Activated T-helper 1 cell treated with anti-CD3 and anti-CD28 coated beads, Interleukin-2, amount 50 U/mL, for 16 hours (primary cell): ENCODE measurements at places on chromosomes 3 and 15.

- DNase-seq: no peak
These were observed 160.0 kb downstream of the SQOR start for GRCh38 chr15:45794712-45795439.

- DNase-seq: no peak
These were observed 27.1 kb upstream of the SLC22A13 start for GRCh38 chr3:38238416-38239008.

- DNase-seq: no peak
These were observed 20.4 kb downstream of the NSUN3 start for GRCh38 chr3:94083261-94083660.

GRCh38 chr3:53858096-53858741 is 11.9 kb downstream of the IL17RB start:
- DNase-seq: no peak

DNA sequence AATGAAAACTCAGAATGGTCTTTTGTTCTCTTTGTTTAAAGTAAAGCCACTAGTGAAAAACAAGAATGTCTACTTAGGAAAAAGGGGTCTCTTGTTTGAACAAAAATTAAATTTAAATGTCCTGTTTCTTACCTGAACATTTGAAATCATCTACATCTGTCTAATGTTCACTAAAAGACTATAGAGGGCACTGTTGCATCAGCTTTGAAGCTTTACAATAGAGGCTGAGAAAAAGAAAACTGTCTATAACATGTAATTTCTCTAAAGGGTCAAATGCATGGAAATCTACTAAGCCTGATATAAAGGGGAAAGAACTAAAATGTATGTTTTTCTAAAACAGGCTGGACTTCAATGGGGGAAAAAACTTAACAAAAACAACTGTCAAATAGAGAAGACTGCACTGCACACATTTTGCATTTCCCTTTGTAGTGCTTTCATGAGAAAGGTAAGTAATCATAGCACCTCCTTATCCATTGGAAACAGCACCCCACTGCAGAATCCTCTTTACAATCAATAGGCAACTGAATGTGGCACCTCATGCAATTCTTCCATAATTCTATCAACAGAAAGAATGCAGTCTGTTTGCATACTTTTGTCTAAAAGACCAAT is 26.3 kb downstream of the DPH6 start:
- no peak for DNase-seq

DNA sequence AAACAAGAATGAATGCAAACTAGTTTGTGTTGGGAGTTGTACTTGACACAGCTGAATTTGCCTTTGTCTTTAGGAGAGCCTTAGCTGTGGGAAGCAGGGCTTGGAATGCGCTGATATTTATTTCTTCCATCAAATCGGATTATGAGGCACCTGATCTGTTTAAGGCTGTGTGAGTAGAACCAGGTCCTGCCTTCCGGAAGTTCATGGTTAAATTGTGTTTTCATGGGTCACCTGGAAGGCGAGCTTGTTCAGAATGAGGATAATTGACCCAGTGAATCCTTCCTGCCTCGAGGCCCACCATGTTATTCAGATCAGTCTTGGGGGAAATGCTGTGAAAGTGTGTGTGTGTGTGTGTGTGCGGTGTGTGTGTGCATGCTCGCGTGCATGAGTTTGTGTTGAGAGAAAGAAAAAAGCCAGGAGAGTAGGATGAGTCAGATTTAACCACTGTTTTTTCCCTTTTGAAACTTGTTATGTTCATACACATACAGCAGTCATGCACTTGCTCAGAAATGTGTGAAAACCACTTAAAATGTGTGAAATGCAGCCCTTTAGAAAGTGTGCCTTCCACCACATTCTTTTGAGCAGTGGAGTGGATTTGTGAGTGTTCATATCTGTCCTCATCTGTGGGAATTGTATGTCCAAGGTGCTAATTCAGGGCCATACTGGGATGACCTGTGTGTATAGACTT is 36.7 kb downstream of the SMAD3 start:
- DNase-seq: peak; percentile 25

- DNase-seq: no peak
These were observed 130.6 kb upstream of the ZBED2 start for GRCh38 chr3:111725706-111726105.

- DNase-seq: no peak
These were observed 300.7 kb downstream of the TUSC7 start for GRCh38 chr3:117010318-117010717.

GRCh38 chr3:123798550-123798949 is 85.6 kb downstream of the MYLK start:
- DNase-seq: no peak

DNA sequence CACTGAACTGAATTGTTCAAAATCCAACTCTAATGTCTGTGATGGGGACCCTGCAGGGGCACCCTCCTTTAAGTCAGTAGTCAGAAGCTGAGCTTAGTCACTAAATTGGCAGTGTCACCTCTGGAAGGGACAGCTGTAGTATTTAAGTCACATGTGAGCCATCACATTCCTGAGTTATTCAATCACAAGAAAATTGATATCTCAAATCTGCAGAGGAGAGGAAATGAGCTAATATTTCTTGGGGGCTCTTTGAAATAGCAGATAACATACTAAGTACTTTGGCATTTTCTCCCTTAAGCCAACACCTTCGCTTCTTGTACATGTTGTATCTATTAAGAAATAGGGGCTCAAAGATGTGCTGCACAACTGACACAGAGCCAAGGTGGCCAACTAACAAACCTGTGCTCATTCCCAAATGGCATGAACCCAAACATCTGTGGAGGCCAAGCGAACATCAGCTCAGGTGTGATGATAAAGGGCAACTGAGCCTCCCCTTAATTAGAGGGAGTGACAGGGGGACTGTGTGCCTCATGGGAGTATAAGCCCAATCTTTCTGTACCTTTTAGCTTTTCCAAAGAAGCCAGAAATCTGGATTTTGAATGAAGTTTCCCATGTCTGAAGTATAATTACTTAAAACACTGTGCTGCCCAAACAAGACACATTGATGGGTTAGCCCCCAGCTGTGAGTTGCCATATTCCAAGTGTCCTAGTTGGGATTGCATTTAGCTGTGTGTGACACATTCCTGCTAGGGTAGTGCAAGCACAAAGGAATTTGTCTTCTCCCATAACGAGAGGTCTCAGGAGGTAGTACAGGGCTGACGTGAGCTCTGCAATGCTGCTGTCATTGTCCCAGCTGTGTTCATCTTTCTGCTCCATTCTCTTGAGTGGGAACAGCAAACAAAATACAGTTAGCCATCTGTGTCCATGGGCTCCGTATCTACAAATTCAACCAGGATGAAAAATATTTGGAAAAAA is 63.3 kb downstream of the ABHD5 start:
- DNase-seq: no peak

DNA sequence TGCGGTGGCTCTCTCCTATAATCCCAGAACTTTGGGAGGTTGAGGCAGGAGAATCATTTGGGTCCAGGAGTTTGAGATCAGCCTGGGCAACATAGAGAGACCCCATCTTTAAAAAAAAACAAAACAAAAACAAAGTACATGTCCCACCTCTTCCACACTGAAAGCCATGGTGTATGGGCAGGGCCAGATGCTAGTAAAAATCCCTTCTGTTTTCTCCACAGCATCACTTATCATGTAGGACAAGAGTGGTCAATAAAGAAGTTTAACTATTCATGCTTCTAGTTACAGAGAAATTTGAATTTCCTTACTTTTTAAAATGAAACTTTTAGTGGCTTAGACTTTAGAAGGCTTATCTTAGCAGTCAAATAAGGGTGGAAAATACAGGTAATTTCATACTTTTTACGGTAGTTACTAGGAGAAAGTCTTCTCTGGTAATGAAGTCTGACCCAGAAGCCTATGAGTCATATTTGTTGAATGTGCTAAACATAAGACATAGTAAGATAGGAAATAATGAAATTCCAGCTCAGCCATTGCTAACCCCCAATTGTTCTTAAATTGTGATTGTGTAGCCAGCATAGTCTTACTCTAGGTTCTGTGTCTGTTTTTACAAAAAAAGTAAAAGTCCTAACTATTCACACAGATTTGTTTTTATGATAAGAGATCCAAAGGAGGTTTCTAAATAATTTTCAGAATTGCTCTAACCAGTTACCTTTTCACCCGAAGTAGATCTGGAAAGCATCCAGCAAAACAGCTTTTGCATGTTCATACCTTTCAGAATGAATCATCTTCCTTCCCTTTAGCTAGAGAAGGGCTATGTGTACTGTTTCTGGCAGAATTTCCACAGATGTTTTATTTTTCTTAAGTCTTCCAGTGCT is 16.4 kb upstream of the ZNF609 start:
- DNase-seq: no peak

DNA sequence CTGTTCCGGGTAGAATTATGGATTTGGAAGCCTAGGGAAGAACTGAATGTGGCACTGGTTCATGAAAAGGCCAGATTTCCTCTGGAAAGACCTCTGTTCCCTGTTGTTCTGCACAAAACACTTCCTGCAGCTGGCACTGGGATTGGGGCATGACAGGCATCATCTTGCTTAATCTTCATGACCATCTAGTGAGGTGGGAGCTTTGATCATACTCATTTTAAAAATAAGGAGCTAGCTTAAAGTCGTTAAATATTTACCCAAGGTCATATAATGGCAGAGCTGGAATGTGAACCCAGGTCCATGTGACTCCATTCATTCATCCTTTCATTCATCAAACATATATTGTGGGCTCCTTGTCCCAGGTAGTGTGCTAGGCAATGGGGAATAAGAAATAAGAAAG is 40.4 kb downstream of the EBLN2 start:
- DNase-seq: no peak

DNA sequence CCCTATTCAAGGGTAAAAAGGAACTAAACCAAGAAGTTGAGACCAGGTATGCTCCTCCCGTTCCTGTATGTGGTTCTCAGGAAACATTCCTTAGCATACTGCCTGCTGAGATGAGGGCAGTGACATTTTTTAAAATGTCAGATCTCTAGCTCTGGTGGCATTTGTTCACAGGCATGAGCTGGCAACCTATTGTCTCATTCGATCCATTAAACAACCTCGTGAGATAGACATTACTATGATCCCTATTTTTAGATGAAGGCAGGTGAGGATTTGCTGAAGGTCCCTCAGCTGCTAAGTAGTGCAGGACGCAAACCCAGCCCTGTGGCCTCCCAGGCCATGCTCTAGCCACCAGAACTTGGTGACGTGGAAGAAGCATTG is 74.9 kb downstream of the SIDT1 start:
- DNase-seq: no peak

GRCh38 chr3:59970376-59970775 is 920.6 kb upstream of the CFAP20DC start:
- no peak for DNase-seq

- no peak for DNase-seq
These were observed 34.9 kb downstream of the NXPE3 start for GRCh38 chr3:101813817-101814440.

DNA sequence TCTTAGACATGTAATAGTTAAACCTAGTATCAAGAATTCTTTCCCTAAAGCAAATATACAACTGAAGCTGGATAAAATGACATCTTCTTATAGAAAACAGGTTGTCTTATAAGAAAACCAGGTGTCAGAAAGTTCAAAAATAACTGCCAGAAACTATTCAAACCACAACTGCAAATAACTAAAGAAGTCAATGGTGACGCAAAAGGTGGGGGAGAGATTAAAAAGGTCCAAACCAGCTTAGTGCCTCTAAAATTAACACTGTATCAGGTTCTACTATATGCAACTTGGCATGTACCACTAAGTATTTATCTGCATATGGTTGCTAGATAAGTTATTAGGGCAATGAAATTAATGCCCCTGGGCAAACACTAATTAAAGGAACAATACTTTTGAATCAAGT is 136.8 kb downstream of the TBL1XR1 start:
- DNase-seq: no peak

GRCh38 chr15:87954793-87955192 is 301.7 kb downstream of the NTRK3 start:
- no peak for DNase-seq

GRCh38 chr3:161215185-161215584 is 5.9 kb upstream of the NMD3 start:
- no peak for DNase-seq

DNA sequence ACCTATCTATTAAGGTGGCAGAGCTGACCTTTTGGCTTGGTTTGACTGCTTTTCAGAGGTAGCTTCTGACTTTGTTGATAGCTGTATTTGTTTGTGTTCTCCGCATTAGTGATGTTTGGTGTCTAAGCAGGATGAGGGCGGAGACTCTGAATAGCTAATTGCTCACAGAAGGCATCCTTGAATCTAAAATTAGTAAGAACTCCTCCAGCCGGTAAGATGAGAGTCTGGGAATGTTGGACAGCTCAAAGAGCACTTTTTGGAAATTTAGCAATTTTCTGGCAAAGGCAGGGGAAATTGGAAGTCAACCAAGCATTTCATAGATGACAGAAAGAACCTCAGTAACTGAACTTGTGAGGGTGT is 174.1 kb downstream of the KLHL25 start:
- DNase-seq: no peak

DNA sequence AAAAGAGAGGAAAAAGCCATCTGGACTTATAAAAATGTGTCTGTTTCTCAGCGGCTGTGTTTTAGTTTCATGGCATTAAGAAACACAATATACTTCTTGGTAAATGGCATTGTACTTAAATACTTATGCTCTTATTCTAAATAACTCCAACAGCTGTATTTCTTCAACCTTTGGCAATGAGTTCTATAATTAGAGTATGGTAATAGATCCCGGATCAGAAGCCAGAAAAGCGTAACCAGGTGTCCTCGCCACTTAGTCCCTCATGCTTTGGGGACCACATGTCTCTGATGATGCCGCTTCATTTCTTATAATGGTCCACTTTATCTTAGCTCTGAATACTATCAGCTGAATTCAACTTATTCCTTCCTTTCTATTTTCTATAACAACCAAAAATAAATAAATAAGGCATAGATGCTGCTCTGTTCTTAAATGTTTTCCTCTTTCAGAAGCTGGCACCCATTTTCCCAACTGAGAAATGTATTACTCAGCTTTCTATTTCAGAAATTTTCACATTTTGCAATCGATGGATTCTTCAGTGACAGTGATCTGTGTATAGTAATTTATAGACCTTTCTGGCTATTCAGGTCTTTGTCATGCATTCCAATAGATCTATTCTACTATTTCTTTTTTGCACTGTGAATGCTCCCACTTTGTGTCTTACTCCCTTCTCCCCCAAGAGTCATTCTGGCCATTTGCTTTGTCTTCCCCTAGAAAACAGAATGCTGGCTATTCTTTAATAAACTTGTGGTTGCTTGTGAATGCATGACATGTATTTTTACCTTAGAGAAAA is 87.6 kb upstream of the KBTBD8 start:
- DNase-seq: no peak

GRCh38 chr3:132032959-132033358 is 1.9 kb downstream of the CPNE4 start:
- DNase-seq: no peak

GRCh38 chr3:4774531-4774930 is 204.7 kb upstream of the BHLHE40 start:
- no peak for DNase-seq

DNA sequence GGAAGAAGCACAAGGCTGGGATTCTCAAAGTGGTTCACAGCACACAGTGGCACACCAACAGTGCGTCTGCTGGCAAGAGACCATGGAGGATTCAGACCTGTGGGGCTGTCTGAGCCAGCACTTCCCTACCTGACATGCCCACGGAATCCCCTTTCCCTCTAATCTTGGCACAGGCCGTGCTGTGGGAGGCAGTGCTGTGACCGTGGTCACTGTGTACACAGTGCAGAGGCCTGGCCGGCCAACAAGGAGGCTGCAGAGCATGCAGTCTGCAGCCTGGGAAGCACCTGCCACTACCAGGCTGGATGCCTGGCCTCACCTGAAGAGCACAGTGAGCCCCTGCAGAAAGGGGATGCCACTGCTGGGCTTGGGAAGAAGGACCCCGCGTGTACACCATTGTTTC is 301.0 kb upstream of the LYSMD4 start:
- no peak for DNase-seq

- no peak for DNase-seq
These were observed 26.5 kb upstream of the CP start for GRCh38 chr3:149247929-149248691.
